ENCODE measurements at places on chromosomes 7 and 10. TPM values are rescaled to one million over a fixed set of nuclear protein-coding genes. Genes with fewer than 3 reads are reported as not detected.

- DNase-seq = no peak
These were observed 25.8 kb downstream of the TACC2 start for GRCh38 chr10:122014652-122015248.

TLX1 gene
- not detected for total RNA-seq

PLAC9 gene
- 16.7 TPM for total RNA-seq

MOGAT3 gene
- 0.82 TPM for total RNA-seq

EPO gene
- 0.95 TPM for total RNA-seq

Measured in H1 (cell line).